Stimulated activated CD4-positive, alpha-beta T cell treated with anti-CD3 and anti-CD28 coated beads, Interleukin-15, amount 100 ng/mL, for 24 hours (primary cell): ENCODE measurements at places on chromosomes 4 and X.

DNA sequence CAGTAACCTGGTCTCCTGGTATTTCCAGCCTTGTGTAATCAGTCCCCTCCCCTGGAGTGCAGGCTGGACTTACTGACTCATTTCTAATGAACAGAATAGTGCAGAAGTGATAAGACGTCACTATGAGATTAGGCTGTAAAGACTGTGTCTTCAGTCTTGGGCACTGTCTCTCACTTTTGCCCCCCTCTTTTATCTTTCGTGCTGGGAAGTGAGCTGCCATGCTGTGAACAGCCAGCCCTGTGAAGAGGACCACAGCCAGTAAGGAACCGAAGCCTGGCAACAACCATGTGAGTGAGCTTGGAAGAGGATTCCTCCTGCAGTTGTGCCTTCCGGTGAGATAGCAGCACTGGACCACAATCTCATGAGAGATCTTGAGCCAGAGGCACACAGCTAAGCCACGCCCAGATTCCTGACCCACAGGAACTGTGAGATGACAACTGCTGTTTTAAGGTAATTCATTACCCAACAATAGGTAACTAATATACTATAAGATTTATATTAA lies 67.5 kb upstream of the GPR34 start:
- no peak for DNase-seq

GRCh38 chrX:67426946-67427345 lies 116.9 kb upstream of the AR start:
- no peak for DNase-seq

DNA sequence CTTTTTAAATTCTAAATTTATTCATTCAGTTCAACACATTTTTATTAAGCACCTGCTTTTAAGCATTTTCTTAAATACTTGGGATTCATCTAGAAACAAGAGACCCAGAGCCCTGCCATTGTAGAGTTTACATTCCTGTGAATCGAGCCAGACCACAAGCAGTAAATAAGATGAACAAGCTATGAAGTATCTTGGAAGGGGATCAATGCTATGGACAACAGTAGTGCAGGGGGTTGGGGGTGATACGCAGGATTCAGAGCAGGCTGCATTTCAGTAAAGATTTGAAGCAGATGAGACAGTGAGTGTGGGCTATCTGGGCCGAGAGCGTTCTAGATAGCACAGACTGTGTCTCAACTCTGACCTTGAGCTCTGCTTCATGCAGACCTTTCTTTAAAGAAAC lies 35.1 kb downstream of the CLDN22 start:
- no peak for DNase-seq

GRCh38 chr4:16377887-16378286 lies 151.6 kb upstream of the TAPT1 start:
- no peak for DNase-seq

- no peak for DNase-seq
Observed at GRCh38 chrX:10178866-10179463, 22.2 kb downstream of the CLCN4 start.

DNA sequence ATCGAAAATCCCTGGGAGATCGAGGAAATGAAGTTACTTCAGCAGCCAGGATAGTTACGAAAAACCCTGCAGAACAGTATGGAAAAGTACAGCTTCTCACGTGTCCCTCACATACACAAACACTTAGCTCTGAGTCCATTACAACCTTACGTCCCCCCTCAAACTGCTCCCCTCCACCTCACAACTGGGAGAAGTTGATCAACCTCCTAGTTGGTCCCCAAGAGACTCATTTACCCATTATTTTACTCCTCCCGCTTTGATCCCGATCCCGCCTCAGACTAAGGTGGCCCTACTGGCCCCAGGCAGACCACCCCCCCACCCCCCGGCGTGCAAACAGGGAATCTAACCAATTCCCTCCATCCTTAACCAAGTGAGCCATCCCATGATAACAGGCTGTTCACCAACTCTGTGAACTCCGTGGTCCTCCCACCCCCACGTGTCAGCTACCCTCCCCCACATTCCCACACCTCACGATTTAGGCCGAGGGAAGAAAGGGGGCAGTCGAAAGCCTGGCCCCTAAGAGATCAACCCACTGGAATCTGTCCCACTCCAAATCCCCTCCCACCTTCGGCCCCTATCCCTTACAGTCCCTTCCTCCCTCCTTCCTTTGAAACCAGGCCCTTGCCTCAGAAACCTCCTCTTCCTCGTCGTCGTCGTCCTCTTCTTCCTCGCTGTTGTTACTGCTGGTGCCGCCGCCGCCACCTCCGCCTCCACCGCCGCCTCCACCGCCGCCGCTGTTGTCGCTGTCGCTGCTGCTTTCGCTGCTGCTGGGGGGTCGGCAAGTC lies 755 bp downstream of the ANKRD17 start:
- no peak for DNase-seq
